ENCODE measurements at places on chromosomes 7 and 10. TPM values are rescaled to one million over a fixed set of nuclear protein-coding genes. Genes with fewer than 3 reads are reported as not detected.

DNA sequence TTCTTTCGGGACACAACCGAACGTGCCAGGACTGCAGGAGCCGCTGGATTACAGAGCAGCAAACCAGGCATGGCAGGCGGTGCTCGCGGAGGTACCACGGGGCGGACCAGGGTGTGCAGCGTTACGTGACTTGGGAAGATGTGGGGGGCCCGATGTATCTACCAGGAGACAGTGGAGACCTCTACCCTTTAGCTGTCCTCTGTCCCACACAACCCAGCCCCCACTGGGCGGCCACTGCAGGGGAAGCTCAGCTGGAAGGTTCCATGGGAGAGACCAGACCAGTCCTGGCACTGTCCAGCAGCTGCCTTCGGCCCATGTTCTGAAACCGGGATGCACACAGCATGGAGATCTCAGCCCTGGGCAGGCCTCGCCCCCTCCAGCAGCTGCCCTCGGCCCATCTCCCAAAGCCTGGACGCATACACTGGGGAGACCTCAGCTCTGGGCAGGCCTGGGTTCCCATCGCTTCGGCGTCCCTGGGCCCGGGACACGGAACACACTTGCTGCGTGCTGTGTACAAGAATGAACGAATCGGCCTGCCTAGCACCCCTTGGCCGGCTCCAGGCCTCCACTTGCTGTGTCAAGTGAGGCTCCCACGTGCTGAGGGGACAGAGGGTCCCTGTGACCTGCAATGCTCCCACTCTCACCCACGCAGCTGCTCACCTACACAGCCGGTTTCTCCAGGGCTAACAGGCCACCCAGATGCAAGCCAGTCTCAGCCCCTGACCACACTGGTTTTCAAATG, 177.4 kb downstream of the ELFN1 start:
- DNase-seq: no peak

DNA sequence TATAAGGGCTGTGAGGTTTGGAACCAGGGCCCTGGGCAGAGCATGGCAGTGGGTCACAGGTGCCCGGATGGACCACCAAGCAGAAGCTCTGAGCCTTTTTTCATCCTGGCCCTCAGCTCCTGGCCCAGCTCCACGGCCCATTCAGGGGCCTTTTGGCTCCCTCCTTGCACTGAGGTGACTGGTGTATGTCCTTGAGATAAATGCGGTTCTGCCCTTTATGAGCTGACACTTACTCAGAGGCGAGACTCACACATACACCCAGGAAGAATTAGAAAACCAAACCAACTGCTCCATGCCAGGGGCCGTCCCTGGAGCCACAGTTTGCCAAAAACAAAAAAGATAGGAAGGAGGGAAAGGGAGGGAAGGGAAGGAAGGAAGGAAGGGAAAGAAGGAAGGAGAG, 49.7 kb downstream of the CUZD1 start:
- DNase-seq: no peak

The HOXA10 gene
- total RNA-seq: 0.35 TPM

- no peak for DNase-seq
These were observed 307.6 kb upstream of the PHYHIPL start for GRCh38 chr10:58868736-58869435.

DNA sequence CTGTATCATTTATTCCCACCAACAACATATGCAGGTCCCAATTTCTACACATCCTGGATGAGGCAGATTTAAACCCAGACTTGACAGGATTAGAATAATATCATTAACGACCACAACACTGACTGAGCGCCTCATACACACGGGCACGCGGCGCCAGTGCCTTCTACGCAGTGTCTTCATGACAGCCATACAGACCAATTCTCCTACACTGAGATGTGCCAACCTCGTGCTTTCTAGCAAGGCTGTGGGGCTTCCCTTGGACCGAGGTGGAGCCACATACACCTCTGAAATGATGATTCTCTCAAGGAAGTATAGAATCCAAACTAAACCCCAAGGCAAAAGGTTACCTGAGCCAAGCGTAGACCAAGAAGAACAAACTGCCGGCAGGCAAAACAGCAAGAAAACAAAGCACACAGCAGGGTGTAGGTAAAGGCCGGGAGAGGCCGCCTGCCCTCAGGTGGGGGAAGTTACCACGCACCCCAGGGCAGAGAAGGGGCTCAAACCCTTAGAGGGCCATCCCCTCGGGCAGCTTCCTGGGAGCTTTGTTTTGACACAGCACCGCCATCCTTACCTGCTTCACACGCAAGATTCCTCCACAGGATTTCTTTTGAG, 75.8 kb downstream of the DLG5 start:
- no peak for DNase-seq
